ENCODE measurements at places on chromosomes 5 and 9.

DNA sequence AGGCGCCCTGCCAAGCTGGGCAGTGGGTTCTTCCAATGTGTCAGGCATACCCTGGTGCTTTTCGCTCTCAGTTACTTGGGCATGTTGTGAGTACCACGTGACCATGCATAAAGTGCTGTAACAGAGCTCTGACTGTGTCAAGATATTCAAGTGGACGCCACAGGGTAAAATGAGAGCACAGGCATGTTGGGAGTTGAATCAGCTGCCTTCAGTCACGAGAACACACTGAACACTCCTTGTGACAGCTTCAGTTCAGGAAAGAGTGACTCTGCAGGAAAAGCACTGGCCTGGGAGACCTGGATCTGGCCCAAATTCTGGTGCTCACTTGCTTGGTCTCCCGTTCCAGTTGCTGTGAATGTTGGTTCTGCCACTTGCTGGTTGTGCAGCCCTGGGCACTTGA lies 5.1 kb downstream of the MLANA start:
- DNase-seq = no peak

GRCh38 chr5:133083901-133084300 lies 32.1 kb downstream of the HSPA4 start:
- DNase-seq = no peak

DNA sequence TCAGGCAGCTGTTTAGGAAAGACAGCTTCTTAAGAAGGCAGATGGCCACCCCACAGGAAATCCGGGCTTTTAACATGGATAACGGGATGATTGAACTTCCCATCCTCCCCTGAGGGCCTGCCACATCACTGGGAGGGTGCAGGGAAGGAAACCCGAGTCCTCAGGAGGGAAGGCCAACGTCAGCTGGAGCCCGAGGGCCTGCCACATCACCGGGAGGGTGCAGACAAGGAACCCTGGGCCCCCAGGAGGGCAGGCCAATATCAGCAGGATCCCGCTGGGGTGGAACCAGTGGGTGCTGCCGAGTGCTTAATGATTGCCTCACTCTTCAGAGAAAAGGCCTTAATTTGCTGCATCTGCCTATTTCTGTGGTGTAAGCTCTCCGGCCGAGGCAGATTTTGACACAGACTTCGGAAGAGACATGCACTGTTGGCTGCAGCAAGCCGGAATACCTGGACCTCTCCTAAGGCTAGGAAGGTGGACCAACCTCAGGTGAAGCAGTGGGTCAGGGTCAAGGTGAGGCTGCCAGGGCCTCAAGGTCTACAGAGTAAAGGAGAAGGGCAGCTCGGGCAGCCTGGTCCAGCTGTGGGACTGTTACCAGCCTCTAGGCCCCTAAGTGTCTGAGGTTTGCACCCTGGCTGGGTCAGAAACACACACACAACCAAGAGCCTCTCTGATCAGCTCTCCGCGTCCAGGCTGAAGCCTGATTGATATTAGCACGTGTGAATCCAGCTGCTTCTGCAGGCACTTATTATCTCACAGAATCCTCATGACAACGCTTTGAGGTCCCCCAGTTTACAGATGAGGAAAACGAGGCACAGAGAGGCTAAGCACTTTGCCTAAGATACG lies 14.8 kb upstream of the COL5A1 start:
- DNase-seq = no peak

- DNase-seq = no peak
Observed at GRCh38 chr5:180595381-180596114, 4.2 kb upstream of the SCGB3A1 start.

DNA sequence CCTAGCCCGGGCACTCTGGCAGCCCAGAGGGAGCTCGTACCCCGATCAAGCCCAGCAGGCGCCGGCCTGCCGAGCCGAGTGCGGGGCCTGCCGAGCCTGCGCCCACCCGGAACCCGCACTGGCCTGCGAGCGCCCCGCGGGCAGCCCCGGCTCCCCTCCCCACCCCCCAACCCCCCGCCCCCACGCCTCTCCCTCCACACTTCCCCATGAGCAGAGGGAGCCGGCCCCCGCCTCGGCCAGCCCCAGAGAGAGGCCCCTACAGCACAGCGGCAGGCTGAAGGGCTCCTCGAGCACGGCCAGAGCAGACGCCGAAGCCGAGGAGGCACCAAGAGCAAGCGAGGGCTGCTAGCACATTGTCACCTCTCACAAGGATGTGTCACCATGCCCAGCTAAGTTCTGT lies 36.2 kb upstream of the CCDC180 start:
- DNase-seq = no peak

DNA sequence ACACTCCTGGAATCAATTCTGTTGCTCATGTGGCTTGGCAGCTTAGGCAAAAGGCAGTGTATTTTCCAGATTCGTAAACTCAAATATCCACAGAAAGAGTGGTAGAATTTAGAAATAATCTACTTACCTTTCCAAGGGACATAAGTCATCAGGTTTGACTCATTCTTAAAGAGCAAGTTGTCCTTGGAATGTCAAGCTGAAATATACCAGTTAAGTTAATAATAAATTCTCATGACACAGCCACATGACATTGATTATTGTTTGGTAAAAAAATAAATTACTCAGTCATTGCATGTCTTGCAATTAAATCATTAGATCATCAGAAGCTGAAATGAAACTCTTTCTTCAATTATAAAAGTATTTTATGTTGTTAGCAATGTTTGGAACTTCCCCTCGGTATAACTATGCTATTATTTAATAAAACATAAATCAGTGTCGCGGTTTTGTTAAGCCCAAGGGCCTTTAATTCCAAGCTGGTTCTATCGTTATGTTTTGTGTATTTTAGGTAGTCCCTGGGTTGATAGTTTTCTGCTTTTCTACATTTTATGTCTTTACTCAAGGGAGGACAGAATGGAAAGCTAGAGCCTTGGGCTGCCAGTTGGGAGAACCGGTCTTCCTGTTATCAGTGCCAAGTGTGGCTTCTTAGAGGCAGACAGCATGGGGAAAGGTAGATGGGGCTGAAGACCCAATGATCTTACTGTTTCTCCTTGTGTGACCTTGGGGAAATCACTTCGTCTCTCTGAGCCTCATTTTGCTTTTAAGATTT lies 79.3 kb upstream of the PRLR start:
- DNase-seq = no peak

DNA sequence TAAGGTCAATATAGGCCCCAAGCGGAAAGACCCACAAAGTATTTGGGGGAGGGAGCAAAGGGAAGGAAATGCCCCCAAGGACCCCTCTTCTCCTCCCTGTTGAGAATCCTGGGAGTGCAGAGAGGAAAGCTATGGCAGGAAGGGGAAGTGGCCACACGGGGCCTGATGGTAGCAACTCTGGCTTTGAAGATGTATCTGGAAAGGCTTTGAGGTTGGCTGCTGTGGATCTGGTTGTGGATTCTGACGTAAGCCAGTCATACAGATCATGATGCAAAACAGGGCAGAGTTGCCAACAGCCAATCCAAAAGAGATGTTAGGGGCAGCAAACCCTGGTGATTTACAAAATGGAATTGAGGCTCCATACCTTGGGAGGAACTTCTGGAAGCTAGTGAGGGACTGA lies 108.8 kb downstream of the PRKACG start:
- DNase-seq = no peak

DNA sequence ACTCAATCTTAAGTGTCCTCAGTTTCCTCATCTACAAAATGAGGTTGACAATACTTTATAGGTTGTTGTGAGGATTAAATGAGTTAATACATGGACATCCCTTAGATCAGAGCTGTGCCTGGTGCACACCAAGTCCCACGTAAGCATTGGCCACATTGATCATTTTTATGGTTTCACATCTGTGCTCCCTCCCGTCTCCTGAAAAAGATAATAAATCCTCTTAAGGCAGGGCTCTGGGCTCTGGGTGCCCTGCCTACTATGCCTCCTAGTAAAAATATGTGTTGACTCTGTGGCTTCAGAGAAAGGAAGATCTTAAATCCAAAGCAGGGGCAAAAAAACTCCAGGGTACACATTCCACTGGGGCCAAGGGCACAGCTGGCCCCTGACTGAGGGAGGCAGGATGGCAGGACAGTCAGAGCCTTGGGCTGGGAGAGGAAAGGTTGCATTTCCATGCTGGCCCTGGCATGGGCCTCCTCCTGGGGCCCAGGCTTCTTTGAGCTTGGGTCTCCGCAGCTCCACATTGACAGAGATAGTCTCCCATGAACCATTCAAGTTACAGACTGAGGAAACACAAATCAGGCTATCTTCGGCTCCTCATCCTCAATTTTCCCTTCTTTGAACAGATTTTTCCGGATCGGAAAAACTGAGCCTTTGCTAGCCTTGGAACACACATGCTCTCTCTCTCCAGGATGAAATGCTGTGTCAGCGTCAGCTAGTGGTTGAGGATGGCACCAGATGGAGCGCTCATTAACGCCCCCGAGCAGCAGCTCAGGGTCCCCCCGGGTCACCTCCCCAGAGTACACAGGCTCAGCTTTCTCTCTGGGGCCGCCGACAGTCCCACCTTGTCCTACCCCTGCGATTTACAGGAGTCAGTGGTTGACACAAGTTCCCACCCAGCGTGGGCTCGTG lies 22.4 kb upstream of the KIF12 start:
- DNase-seq = no peak

DNA sequence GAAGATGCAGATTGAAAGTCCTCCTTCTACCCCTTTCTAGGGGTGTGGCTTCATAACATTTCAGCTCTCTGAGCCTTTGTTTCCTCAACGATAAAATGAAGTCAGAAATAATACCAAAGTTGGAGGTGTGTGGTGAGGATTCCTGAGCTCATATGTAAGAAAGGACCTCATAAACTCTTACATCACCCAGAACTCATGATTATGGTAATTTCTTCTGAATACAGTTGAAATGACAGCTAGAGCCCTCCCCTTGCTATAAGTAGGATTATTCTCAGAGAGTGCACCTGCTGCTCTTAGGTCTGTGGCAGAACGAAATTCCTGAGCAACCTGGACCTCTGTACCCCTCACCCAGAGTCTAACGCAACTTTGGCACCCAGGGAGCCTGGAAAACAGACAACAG lies 291.4 kb upstream of the KLF4 start:
- DNase-seq = no peak

DNA sequence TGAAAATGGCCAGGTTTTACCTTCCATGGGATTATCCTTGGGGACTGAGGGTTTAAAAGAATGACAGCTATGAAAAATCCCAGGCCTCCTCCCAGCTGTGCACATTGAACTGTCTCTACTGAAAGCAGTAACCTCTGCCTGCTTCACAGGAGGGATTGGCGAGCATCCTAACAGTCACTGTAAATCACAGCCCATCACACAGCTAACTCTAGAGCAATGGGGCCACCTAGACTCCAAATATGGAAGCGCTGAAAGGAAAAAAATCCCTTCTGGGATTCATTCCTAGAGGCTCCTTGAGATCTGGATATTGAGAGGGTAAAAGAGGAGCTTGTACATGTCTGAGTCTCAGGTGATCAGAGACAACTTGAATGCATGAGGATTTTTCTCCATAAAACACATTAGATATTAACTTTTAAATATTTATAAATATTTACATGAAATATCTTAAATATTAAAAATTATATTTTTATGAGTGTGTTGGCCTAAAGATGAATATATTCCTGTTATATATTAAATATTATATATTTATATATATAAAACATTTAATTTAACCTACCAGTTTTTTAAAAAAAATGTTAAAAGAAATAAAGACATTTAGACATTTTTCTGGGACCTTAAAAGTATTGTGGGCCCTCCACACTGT lies 133.8 kb upstream of the SLC24A2 start:
- peak; percentile 49 for DNase-seq

DNA sequence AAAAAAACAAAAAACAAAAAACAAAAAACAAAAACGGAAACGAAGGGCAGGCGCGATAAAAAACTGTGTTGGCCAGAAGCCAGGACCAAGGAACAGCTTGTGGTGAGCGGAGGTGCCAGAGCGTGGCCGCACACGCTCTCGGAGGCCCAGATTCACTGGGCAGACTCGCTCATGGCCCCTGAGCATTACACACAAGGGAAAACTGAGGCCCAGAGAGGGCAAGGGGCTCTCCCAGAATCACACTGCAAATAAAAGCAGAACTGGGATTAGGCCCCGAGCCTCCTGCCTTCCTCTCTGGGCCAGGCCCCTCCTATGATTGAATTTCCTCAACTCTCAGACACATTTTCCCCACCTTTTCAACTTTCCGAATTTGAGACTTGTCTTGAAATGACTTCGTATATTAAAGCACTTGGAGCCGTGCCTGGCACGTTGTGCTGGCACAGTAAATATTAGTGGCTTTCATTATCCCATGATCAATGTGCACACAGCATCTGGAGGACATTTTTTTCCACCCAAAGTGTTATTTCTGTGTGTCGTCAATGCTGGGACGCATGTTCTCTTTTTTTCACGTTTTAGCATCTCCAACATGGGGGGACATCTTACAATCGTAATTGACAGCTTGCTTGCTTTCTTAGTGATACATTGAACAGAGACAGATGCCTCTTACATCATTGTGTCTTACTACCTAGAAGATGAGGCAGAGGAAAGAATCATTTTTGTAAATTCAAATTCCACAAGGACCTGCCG lies 7.4 kb downstream of the FIBCD1 start:
- DNase-seq = no peak

Measured in activated CD4-positive, alpha-beta T cell treated with anti-CD3 and anti-CD28 coated beads, Interleukin-2, amount 10 ng/mL, durations not matched to agents 24 days and 14 days (primary cell).